ENCODE measurements at places on chromosomes 7 and 10.

DNA sequence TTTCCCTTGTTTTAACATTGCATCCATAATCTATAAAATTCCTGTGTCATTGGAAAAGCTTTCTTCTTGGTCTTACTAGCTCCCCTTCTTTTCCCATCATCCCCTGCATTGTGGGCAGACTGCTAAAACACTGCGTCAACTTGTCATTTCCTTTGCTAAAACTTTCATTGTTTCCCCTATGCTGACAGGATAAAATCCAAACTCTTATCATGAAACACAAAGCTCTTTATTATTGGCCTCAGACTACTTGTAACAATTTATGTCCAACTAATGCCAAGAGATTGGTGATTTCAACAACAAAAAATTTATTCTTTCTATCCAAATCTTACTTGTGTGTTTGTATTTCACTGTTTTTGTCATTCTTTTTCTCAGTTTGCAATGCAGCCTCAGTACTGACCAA lies 339.1 kb downstream of the HGF start:
- DNase-seq, result no peak

DNA sequence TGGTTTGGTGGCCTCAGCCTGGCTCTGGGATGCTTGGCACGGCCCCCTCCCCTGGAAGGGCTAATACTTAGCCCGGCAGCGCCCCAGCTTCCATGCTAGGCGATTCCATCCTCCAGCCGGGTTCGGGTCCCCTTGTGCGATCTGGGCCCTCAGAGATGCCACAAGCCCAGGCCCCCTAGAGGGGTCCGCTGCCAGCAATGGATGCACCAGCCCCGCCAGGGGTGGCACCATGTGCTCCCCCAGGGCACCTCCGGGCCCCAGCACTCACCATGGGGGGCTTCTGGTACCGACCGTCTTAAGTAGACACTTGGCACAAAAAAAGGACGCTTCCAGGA lies 125.7 kb upstream of the KCTD7 start:
- no peak for DNase-seq

GRCh38 chr7:80133361-80134114 lies 1.1 kb upstream of the GNAI1 start:
- peak; percentile 31 for DNase-seq

GRCh38 chr10:19250546-19250945 lies 201.9 kb downstream of the MALRD1 start:
- no peak for DNase-seq

DNA sequence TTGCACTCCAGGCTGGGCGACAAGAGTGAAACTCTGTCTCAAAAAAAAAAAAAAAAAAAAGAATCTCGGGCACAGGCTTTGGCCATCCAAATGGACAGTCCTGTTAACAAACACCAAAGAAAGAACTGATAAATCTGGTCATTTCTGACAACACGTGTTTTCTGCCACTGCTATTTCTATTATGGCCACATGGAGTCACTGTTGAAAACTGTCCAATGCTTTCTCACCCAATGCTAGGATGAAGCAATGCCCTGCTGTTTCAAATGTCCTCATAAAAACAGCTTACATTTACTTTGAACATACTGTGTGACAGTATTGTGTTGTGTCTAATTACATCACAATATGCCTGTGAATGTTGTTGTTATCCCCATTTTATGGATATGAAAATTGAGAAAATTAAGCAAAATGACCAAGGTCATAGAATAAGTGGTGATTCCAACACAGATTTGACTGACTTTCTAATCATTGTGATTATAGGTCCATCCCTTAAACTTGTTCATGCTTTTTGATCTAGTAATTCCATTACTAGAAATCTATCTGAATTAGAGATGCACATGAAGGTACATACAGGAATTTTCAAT lies 19.9 kb upstream of the MAP3K8 start:
- peak; percentile 90 for DNase-seq
